ENCODE measurements at places on chromosomes 5 and 9.

DNA sequence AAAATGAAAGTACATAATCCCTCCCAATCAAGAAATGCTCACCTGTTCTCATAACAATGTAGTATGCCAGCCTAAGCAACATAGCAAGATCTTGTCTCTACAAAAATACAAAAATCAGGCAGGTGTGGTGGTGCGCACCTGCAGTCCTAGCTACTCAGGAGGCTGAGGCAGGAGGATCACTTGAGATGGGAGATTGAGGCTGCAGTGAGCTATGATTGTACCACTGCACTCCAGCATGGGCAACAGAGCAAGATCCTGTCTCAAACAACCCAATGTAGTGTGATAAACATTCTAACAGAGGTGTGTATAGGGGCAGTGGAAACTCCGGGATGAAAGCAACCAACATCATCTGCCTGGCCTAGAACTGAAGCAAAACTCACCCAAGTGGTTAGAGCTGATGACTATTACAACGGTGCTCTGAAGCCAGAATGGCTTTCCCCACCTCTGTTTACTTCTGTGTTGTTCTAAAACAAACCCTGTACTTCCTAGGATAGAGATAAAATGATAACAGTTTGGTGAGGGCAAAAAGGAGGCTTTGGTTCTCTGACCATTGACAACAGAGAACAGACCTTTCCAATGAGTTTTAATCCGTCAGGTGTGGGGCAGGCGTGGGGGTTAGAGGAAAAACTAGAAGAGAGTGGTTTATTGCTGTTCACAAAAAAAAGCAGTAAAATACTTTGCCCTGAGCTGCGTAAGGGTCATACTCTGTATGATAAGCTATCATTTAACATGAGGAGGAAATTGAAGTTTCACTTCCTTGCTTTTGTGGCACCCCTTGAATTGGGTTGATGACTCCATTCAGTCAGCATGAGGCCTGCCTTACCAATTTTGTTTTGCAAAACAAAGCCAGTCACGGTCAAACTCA lies 18.9 kb downstream of the WNT8A start:
- no peak for DNase-seq

DNA sequence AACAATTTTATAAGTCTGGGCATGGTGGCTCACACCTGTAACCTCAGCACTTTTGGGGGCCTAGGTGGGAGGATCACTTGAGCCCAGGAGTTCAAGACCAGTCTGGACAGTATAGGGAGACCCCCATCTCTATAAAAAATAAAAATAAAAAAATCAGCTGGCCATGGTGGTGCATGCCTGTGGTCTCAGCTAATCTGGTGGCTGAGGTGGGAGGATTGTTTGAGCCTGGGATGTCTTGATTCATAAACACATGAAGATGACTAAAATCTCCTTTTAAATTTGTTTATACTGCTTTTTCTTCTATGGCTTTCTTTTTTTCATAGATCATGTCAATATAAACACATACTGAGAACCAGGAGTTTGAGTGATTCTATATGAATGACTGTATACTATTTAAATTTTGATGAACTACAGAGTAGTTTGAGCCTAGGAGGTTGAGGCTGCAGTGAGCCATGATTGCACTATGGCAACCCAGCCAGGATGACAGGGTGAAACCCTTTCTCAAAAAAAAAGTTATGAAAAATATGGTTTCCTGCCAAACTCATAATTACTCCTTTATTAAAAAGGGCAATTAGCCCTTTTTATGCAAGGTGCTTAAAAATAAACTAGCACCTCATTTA lies 14.2 kb downstream of the RIC1 start:
- DNase-seq = no peak

DNA sequence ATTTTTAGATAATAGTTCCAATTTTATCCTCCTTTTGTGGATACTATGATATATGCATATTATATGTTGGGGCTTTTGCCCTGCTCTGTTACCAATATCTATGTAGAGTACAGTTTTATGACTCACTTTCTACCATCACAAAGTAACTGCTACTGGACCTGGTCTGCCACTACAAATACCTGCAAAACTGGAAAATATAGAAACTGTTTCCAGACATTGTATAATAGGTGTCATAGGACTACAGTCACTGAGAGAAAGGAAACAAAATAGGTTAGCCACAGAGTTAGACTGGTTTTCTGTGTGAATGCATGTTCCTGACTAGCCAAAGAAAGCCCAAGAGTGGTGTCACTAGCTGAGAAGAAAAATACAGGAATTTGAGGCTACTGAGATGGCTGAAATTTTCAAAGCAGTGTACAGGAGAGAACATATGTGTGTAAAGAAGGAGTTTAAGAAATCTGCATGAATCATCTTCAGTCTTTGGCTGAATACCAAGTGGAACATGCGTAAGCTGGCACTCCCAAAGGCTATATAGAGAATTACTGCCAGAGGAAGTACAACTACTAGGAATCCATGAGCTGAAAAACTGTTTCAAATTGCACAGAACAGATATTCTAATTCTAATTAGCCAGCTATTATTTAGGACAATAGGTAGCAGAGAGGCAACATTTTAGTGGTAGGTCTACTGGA lies 29.0 kb upstream of the FAM174A start:
- peak; percentile 28 for DNase-seq

DNA sequence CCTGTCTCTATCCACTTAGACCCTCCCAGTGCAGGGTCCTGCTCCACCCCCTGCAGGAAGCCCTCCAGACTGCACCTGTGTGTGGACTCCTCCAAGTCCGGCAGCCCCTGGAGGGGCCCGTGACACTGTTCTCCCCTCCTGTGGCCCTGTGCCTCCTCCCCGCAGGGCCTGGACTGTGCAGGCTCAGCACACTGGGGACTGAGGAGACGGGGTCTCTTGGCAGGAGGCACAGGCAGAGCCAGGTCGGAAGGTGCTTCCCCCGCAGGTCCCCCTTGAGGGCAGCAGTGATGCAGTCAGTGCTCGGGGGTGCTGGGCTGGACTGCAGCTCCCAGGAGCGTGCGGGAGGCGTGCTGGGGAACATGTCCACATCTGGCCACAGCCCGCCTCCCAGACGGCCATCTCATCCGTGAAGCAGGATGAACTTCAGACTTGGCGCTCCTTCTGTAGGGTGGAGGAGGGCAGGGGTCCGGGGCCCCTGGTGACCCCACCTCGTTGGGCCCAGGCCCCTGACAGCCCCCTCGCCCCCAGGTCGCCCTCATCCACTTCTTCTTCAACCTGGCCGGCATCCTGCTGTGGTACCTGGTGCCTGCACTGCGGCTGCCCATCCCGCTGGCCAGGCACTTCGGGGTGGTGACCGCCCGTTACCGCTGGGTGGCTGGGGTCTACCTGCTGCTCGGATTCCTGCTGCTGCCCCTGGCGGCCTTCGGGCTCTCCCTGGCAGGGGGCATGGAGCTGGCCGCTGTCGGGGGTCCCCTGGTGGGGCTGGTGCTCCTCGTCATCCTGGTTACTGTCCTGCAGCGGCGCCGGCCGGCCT lies 4.9 kb downstream of the SLC34A3 start:
- DNase-seq = no peak

GRCh38 chr9:691825-692400 lies 149.6 kb upstream of the DMRT1 start:
- DNase-seq = no peak

DNA sequence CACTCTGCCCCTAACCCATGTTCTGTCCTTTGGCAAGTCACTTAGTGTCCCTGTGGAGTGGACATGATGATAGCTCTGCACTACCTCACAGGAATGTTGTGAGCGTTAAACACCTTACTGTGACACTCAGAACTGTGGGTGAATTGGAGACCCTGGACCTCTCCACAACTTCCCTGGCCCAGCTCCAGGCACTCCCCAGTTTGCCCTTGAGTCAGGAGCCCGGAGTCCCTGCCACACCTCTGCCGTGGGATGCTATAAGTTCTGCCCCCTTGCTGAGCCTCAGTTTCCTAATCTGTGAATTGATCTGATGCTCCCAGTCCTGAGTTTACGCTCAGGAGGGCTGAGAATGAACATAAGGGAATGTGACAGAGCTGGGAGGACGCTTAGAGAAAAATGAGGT lies 34.4 kb downstream of the GSN start:
- no peak for DNase-seq

DNA sequence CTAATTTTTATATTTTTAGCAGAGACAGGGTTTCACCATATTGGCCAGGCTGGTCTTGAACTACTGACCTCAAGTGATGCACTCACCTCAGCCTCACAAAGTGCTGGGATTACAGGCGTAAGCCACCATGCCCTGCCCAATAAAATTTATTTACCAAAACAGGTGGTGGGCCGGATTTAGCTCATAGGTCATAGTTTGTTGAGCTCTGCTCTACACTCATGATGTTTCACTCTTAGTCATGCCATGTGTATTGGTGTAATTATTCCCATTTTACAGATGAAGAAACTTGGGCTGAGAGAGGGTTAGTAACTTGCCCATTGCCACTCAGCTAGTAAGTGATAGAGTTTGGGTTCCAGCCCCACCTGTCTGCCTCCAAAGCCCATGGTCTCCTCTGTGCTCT lies 93.1 kb upstream of the WWC1 start:
- no peak for DNase-seq

GRCh38 chr5:38413696-38414095 lies 142.8 kb downstream of the LIFR start:
- DNase-seq = no peak

DNA sequence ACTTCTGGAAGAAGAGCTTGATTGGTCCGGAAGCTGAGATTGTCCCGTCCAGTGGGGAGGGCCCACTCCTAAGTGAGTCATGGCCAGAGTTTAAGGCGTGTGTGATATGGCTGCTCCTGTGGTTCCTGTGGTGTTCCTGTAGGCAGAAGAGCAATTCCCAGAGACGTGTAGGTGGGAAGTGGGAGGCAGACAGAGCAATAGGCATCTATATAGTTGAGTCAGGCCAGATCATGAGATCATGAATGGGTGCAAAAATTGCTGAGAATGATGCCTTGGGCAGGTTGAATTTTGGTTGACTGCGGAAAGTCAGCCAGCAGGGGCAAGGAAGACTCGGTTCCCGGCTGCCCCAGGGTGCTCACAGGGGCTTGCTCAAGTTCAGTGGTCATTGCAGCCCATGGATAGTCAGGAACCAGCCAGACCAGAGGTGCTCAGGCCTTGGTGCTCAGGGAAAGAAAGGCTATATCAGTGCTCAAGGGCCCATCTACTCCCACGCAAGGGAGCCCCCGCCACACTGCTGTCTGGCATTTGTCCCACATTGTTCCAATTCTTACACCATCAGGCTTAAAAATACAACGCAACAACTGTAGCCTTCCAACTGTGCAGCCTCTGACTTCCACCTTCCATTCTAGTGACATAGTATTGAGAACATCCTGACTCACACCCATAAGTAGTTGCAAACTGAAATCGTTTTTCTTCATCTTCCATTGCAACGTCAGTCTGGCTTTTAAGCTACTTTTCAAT lies 21.0 kb upstream of the GSN start:
- DNase-seq = peak; percentile 77

- no peak for DNase-seq
Measured at GRCh38 chr9:28396058-28396457, 822.8 kb upstream of the C9orf72 start.

DNA sequence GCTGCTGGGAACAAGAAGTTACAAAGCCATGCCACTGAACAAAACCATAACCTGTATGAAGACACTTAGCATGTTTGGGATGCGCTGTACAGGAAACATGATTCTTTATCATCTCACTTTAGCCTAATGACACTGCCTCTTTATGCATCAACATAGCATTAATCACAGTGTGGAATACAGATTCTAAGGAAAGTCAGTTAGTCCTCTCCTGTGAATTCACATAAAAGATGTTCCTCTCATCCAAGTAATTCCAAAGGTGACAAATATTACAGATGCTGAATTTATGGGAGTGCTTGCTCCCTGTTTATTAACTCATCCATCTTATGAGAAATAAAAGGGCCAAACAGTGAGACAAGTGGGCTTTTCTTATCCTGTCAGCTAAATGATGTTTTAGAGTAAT lies 1677.7 kb downstream of the EFNA5 start:
- no peak for DNase-seq

DNA sequence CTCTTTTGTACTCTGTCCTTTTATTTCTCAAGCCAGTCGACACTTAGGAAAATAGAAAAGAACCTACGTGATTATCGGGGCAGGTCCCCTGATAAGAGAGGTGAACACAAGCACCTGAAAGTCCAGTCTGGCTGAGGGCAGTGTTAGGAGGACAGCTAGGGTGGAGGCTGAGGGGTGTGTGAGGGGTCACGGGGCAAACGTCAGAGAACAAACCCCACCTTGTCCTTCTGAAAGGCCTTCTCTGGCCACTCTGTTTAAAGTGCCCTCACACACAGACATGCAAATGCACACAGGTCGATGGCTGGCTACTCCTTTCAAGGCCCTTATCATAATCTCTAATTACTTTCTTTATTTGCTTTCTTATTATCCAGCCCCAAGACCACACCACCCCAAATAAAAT lies 108.8 kb downstream of the ESM1 start:
- no peak for DNase-seq

DNA sequence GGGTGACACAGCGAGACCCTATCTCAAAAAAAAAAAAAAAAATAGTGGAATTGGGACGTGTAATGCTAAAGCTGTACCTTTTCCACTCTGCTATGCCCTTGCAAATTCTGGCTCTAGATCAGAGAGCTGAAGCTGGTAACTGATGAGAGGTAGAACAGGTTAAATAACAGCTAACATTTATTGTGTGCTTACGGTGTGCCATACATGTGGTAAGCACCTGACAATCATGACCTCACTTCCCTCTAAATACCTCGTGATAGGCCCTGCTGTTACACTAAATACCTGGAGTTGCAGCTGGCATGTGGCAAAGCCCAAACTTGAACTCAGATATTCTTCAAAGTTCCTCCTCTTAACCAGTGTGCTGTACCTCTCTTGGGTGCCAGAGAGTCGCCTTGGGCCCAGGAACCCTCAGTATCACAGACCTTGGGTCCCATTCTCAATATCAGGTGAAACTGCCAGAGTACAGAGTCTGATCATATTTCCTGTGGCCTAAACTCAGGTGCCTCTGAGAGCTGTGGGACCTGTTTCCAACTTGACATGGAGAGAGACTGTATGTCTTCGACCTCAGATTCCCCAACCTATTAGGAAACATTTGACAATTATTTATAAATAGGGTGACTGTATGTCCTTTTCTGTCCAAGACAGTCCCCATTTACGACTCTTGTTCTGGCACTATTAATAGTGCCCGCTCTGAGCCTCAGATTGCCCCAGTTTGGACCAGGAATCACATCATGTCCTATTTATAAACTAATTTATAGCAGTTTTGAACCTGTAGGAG lies 4.8 kb downstream of the ARL10 start:
- no peak for DNase-seq

DNA sequence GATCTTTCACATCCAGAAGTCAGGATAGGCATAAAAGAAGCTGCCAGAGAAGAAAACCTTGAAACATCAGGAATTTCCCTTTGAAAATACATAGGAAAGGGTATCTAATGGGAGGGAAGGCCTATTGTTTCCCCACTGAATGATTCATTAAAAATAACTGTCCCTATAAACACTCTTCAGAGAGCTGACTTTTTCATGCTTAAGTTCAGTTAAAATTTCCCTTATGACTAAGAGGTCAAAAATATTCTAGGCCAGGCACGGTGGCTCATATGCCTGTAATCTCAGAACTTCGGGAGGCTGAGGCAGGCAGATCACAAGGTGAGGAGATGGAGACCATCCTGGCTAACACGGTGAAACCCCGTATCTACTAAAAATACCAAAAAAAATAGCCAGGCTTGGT lies 499.5 kb downstream of the ENC1 start:
- peak; percentile 12 for DNase-seq

- no peak for DNase-seq
Measured at GRCh38 chr5:53478411-53479044, 1.9 kb upstream of the FST start.

GRCh38 chr5:32058101-32058500 lies 116.0 kb downstream of the GOLPH3 start:
- DNase-seq = no peak
